ENCODE measurements at places on chromosomes 3 and 15. TPM values are rescaled to one million over a fixed set of nuclear protein-coding genes. Genes with fewer than 3 reads are reported as not detected.

Gene ZXDC
- 29.8 TPM for total RNA-seq

Gene ILDR1
- 3.6 TPM for total RNA-seq

Gene MESP1
- total RNA-seq = not detected

Gene COL8A1
- total RNA-seq = 3.3 TPM

Gene HEG1
- total RNA-seq = 27.0 TPM

GRCh38 chr3:70824773-70825172, 512.3 kb upstream of the MDFIC2 start:
- no peak overlapping the region for H3K4me3 ChIP-seq
- H3K36me3 ChIP-seq = no peaks in the 10 kb centered on the region
- H3K4me1 ChIP-seq = no peaks in the 10 kb centered on the region
- H3K27ac ChIP-seq = no peak overlapping the region

- no peak overlapping the region for H3K27ac ChIP-seq
- H3K36me3 ChIP-seq = no peaks in the 10 kb centered on the region
- H3K4me1 ChIP-seq = no peaks in the 10 kb centered on the region
- DNase-seq = peak; percentile 30
- no peak overlapping the region for H3K4me3 ChIP-seq
- no peaks in the 10 kb centered on the region for H3K27me3 ChIP-seq
These were observed 57.6 kb upstream of the SLCO2A1 start for GRCh38 chr3:134087060-134087974.

DNA sequence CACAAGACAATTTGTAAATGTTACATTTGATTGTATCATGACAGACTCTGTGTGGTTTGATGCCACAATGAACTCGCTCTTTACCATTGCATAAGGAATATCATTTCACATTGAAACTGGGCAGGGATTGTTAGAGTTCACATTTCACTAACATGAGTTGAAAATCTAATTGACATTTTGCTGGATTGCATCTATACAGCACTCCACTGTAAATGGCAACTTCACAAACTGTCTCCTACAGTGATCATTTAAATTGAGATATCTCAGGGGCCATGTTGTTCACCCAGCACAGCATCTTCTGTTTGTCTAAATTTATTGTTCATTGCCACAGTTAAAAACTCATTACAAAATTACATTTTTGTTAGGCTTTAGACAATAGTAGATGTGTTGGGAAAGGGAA, 499.4 kb downstream of the GBE1 start:
- no peak overlapping the region for H3K27ac ChIP-seq
- no peaks in the 10 kb centered on the region for H3K36me3 ChIP-seq
- H3K27me3 ChIP-seq = no peaks in the 10 kb centered on the region
- H3K4me3 ChIP-seq = no peak overlapping the region
- no peaks in the 10 kb centered on the region for H3K4me1 ChIP-seq
- DNase-seq = no peak

GRCh38 chr3:12334786-12335185, 45.9 kb downstream of the PPARG start:
- no peaks in the 10 kb centered on the region for H3K27me3 ChIP-seq
- H3K27ac ChIP-seq = no peak overlapping the region
- H3K4me1 ChIP-seq = no peaks in the 10 kb centered on the region

DNA sequence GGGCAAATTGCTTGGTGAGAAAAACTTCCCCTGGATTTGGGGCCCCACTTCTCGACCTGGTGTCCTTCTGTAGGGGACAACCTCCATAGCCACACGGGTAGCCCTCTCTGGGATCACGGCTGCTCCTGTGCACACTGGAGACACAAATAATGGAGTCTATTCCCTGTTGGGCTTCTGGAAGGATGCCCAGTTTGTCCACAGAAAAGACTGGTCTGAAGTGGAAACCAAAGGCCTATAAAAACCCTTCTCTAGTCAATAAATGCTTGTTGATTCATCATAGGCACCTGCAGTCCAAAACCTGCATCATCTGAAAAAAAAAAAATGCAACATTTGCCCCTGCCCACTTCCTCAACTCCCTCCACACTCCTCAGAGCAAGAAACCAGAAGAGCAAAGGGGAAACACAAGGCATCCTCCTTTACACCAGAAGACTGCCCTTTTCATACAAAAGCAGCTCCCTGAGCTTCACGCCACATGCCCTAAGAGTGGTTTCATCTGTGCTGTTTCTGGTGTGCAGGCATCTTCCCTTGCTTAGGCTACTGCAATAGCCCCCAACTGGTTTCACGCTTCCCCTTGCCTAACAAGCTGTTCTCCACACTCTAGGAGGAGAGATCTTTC, 36.3 kb downstream of the SRGAP3 start:
- peaks cover 3% of the 10 kb centered on the region for H3K4me1 ChIP-seq
- peaks cover 14% of the 10 kb centered on the region for H3K27me3 ChIP-seq
- no peak for DNase-seq
- no peak overlapping the region for H3K4me3 ChIP-seq

GRCh38 chr3:122916580-122916979, 111.0 kb downstream of the SEMA5B start:
- peak; percentile 43 for DNase-seq
- no peaks in the 10 kb centered on the region for H3K4me1 ChIP-seq
- no peak overlapping the region for H3K4me3 ChIP-seq
- no peak overlapping the region for H3K27ac ChIP-seq
- peaks cover 7% of the 10 kb centered on the region for H3K27me3 ChIP-seq

- no peaks in the 10 kb centered on the region for H3K4me1 ChIP-seq
- H3K27me3 ChIP-seq = peaks cover 100% of the 10 kb centered on the region
- H3K27ac ChIP-seq = no peak overlapping the region
- no peak overlapping the region for H3K4me3 ChIP-seq
- no peaks in the 10 kb centered on the region for H3K36me3 ChIP-seq
- peak; percentile 81 for DNase-seq
These were observed 36.8 kb upstream of the POLG start for GRCh38 chr15:89371228-89372044.

DNA sequence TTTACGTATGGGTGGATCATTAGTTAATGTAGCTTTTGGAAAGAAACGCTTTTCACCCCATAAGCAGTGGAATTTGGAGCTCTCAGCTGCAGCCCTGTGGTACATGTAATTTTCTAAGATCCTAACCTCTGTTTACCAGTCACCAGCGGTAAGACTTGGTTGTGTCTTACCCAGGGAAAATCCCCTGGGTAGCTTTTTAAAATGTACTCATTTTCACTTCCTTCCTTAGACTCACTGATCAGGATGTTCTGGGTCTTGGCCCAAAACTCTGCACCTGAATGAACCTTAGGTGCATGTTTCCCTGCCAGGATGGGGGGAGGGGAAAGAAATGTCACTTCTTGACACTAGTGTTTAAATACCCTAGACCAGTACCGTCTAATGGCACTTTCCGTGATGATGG, 605.2 kb downstream of the MAGI1 start:
- no peak overlapping the region for H3K4me3 ChIP-seq
- no peaks in the 10 kb centered on the region for H3K27me3 ChIP-seq
- H3K36me3 ChIP-seq = peaks cover 54% of the 10 kb centered on the region
- H3K27ac ChIP-seq = no peak overlapping the region
- DNase-seq = no peak

DNA sequence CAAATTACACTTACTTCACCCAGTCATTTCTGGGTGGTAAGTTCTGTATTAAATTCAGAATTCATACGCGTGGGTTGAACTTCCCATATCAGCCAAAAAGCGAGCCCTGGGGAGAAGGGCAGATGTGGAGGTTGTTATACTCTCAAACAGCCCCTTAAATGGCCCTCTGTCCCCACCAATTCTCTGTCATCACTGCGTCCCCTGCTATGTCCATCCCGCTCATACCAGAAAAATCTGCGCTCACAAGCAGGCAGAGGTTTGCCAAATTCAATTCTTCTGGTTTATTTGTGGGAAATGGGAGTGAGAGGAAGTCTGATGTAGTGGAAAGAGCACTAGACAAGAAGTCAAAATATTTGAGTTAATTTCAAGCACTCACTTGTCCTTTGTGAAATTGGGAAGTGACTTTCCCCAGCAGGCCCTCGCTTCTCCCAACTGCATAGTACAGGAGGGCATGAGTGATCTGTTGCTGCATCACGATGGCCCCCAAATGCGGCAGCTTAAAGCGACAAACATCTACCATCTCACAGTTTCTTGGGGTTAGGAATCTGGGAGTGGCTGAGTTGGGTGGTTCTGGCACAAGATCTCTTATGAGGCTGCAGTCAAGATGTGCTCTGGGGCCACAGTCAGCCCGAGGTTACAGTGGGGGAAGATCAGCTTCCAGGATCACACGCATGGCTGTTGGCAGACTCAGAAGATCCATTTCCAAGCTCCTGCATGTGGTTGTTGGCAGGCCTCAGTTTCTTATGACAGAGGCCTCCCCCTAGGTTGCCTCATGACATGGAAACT, 67.7 kb downstream of the CPN2 start:
- H3K27me3 ChIP-seq = peaks cover 6% of the 10 kb centered on the region
- peaks cover 13% of the 10 kb centered on the region for H3K4me1 ChIP-seq
- no peak overlapping the region for H3K27ac ChIP-seq
- no peak overlapping the region for H3K4me3 ChIP-seq
- DNase-seq = peak; percentile 30

GRCh38 chr15:63473749-63473998, 30.7 kb upstream of the USP3 start:
- H3K27me3 ChIP-seq = no peaks in the 10 kb centered on the region
- H3K4me3 ChIP-seq = no peak overlapping the region
- no peak overlapping the region for H3K27ac ChIP-seq
- no peak for DNase-seq
- H3K4me1 ChIP-seq = peaks cover 19% of the 10 kb centered on the region

Data from endodermal cell (in vitro differentiated cells).